ENCODE measurements at places on chromosomes 1 and 21.

DNA sequence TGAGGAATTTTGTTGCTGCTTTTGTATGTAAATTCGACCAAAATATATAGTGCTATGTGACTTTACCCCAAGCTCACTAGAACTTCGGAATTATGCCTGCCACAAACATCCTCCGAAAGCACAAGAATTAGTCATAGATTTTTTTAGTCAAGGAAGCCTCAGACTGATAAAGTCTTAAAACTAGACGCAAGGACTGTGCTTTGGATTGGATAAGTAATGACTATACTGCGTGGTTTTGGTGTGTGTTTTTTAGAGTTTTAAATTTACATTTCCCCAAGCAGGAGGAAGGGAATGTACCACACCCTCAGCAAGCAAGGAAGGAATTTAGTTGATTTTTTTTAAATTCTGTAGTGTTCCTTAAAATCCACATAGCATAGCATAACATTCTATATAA lies 10.3 kb downstream of the WLS start:
- no peak for DNase-seq

- DNase-seq: peak; percentile 67
These were observed 159.2 kb downstream of the PIGK start for GRCh38 chr1:77060000-77060399.

DNA sequence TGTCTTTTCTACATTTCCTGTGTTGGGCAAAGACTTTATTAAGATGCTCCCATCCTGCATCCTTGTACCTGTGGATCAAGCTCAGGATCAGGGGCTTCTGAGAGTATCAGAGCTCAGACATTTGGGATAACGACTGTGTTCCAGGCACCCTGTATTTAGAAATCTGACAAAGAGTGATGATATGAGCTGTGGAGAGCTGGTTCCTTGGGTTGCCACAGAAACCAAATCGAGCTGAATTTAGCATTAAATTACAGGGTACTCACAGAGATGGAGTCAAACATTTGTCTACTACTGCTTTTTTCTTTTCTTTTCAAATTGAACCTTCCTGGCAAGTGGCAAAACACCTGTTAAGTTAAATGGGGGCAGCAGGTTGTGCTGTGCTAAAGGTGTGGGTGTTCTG lies 110.6 kb downstream of the XCL2 start:
- DNase-seq: no peak

GRCh38 chr21:45872471-45872870 lies 109.1 kb upstream of the COL6A1 start:
- DNase-seq: no peak

DNA sequence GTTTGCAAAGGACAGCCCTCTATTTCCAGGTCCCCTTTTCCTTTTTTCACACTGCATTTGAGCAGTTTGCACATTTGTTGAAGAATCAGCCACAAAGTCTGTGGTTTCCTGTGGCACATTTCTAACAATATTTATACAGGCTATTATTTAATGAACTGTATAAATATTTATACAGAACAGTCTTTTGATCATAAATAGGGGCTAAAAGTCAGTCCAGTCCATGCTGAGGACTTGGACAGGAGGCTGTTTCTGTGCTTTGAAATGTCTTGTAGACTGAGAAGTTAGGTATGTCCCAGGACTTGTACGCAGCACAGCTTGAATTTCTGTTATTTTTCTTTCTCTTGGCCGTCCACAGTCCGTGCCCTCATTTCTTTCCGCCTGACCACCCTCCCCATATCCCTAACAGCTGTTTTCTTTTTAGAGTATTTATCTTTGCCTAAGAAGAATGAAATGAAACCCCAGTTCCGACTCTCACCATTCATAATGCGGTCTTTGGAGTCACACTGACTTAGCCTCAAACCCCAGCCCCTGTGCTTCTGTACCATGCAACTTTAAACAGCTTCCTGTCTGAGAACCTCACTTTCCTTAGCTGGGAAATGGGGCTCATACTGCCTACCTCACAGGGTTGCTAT lies 19.7 kb downstream of the FGGY start:
- no peak for DNase-seq

GRCh38 chr1:67399199-67399993 lies 30.8 kb downstream of the SERBP1 start:
- no peak for DNase-seq

GRCh38 chr1:117735045-117735992 lies 129.5 kb downstream of the TENT5C start:
- peak; percentile 25 for DNase-seq

- no peak for DNase-seq
These were observed 5.2 kb downstream of the RGL1 start for GRCh38 chr1:183810121-183810520.

- no peak for DNase-seq
These were observed 51.3 kb upstream of the GFI1 start for GRCh38 chr1:92538048-92538412.

DNA sequence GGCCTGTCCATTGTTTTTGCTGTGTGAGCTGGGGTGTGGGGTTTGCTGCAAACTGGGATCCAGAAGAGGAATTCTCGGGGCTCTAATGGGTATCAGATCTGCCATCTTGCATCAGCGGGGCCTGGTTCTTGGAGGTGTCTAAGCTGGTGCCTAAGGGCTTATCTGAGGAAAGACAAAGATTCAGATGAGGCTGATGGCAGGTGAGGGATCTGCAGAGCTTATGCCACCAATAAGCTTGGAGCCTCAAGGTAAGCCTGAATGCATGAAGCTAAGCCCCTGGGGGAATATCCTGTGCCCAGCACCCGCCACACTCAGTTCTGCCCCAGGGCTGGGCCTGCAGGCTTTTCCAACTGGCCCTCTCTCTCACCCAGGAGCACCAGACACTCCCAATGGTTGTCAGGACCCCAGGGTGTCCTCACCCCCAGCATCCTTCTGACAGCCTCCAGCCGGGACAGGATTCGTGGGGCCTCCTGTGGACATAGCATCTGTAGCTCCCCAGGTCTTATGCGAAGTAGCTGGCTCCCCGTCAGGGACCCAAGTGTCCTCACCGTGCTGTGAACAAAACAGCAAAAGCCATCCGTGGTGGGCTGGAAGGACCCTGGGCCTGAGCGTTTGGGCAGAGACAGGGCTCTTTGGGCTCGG lies 9.5 kb upstream of the GSTM3 start:
- DNase-seq: no peak

DNA sequence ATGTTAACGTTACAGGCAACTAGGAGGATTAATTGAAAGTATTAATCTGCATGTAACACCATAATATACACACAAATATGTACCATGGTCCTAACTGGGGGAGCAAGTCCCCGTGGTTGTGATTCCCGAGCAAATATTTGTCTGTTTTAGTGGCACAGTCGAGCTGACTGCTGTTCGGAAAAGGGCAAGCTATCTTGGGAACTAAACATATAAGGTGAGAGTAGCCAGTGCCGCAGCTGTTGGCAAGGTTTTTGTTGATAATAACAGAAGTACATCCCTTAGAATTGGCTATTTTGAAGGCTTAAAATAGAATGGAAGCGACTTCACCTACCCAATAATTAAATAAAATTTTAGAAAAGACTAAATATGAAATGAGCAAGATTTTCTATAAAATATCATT lies 45.5 kb downstream of the UCHL5 start:
- no peak for DNase-seq

- DNase-seq: peak; percentile 56
These were observed 27.6 kb downstream of the IPP start for GRCh38 chr1:45722809-45723208.

DNA sequence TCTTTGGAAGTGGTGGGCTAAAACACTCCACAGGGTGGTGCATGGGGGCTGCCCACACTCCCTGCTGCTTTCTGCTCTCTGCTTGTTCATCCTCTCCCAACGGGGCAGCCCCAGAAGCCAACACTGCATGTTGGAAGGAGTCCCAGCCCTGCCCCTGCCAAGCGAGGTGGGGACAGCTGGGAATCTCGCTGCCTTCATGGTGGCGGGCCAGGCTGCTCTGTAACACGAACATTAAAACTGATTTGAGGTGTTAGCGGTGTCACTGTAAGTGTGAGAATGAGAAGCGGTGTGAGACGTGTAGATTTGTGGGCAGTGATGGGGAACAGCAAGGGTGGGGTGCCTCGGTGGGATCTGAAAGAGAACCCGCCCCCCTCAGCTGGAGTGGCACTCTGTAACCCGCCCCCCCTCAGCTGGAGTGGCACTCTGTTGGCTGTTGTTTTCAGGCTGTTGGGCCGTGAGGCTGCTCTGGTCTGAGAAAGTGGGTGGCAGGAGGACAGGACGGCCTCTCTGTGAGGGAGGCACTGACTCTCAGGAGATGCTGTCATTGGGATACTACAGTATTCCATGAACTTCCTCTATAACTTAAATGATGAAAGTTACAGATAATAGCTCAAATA lies 80.9 kb downstream of the PCBP3 start:
- DNase-seq: no peak

- DNase-seq: peak; percentile 32
These were observed 1.5 kb downstream of the SPATA6 start for GRCh38 chr1:48470481-48470855.

GRCh38 chr1:193070942-193071341 lies 11.5 kb downstream of the RO60 start:
- DNase-seq: no peak

GRCh38 chr1:62687421-62687902 lies 724 bp downstream of the DOCK7 start:
- DNase-seq: peak; percentile 28

DNA sequence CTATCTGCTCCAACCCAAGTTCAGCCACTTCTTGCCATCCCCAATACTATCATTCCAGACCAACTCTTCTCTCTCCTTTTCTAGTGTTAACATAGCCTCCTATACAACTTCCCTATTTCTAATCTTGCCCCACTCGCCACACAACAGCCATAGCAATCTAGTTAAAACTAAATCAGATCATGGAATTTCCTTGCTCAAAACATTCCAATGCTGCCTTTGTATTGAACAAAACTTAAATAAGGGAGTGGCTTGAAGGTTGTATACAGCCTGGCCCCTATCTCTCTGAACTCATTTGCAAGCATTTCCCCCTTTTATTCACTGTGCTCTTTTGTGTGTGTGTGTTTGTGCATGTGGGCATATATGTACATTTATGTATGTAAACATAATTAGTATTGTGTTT lies 118.1 kb upstream of the SGIP1 start:
- DNase-seq: peak; percentile 49

DNA sequence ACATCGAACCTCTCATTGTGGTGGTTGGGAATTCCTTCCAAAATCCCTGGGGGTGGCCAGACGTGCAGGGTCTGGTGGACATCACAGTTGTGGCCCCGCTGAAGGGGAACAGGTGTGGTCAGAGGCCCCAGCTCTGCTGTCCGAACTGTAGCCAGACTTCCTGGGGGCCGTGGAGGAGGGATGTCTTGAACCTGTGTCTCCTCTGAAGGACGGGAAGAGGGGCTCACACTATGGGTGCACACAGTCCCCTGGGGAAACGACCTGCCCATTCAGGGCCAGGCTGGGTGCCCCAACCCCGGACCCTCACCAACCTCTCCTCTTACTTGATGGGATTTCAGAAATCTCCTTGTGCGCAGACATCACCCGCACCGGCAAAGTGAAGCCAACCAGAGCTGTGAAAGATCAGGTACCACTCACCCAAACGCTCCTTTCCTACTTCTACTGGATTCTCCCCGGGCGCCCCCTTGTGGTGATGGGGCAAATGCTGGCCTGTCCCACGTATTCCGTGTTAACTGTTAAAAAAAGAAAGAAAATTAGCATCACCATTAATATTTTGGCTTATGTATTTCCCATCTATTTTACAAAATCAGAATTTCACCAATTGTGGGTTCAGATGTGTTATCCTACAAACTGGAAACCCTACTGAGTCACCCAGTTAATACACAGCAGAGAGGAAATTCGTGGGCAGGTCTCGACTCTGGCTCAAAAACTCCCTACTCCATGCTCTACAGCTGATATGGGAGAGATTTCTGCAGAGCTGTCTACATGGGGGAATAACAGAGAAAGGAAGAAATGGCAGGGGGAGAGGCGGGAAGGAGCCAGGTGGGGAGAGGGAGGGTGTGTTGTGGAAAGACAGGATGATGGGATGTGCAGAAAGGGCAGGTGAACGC lies 28.1 kb downstream of the PADI4 start:
- DNase-seq: peak; percentile 35

- DNase-seq: peak; percentile 44
These were observed 18.7 kb downstream of the TMEM53 start for GRCh38 chr1:44655609-44656008.

- DNase-seq: no peak
These were observed 8.9 kb downstream of the RBM15 start for GRCh38 chr1:110348050-110348449.

GRCh38 chr1:207919523-207920170 lies 8.7 kb upstream of the CD34 start:
- DNase-seq: no peak

GRCh38 chr1:37630426-37631028 lies 4.2 kb downstream of the RSPO1 start:
- no peak for DNase-seq

GRCh38 chr1:98405581-98406074 lies 255.9 kb upstream of the SNX7 start:
- no peak for DNase-seq

DNA sequence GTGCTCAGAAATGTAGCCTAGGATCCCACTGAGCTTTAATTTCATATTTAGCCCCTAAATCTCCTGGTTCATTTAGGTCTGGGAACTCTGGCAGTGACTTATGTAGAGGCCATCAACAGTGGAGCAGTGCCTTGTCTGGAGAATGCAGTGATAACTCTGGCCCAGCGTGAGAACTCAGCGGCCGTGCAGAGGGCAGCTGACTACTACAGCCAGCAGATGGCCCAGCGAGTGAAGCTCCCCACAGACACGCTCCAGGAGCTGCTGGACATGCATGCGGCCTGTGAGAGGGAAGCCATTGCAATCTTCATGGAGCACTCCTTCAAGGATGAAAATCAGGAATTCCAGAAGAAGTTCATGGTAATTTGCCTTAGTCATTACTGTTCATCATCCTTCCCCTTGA lies 17.8 kb downstream of the GBP6 start:
- no peak for DNase-seq

DNA sequence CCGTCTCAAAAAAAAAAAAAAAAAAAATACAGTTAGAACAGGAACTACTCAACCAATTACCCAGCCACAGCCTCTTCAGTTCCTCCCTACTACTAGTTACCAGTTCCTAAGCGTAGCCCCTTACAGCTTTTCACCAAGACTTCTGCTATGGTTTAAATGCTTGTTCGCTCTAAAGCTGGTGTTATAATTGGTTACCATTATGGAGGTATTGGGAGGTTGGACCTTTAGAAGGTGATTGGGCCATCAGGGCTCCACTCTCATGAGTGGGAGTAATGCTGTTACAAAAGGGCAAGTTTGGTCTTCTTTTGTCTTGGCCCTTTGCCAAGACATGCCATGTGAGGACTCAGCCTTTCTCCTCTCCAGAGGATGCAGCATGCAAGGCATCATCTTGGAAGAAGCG lies 3.0 kb upstream of the SMPDL3B start:
- DNase-seq: peak; percentile 69

DNA sequence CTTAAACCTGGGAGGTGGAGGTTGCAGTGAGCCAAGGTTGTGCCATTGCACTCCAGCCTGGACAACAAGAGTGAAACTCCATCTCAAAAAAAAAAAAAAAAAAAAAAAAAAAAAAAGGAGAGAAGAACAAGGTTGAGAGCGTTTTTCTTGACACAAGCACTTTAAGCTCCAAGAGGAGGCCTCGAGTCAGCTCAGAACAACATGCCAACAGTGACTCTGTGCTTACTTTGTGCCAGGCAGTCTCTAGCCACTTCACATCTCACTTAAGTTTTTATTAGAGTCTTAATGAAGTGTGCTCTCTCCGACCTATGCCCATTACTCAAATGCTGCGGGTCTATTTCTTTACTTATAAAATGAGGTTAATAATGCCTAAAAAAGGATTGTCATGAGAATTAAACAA lies 13.0 kb downstream of the ATP1A1 start:
- no peak for DNase-seq

Data from AML-193 (cell line).